ENCODE measurements at places on chromosomes 7 and 10. TPM values are rescaled to one million over a fixed set of nuclear protein-coding genes. Genes with fewer than 3 reads are reported as not detected.

Gene PDLIM1
- 41.1 TPM for total RNA-seq

Gene CALY
- not detected for total RNA-seq

Gene STOX1
- 0.82 TPM for total RNA-seq

Gene SNX10
- not detected for total RNA-seq

Gene MOGAT3
- total RNA-seq: not detected

Gene KDM7A
- 3.3 TPM for total RNA-seq

Gene OPALIN
- total RNA-seq: not detected

Gene SFMBT2
- total RNA-seq: 1.3 TPM

Gene EBLN1
- total RNA-seq: not detected

Gene HTR5A
- not detected for total RNA-seq

Gene PHF14
- total RNA-seq: 14.6 TPM

Gene BICC1
- 99.4 TPM for total RNA-seq

Gene HIBADH
- 62.9 TPM for total RNA-seq

Gene ZNF488
- 0.47 TPM for total RNA-seq

Gene SPDYE9
- not detected for total RNA-seq

Gene GSTO2
- 0.51 TPM for total RNA-seq

Gene SLC26A5
- not detected for total RNA-seq

Gene POLR2J2
- total RNA-seq: 0.23 TPM

Gene ZNF467
- total RNA-seq: 14.0 TPM

Gene IGF2BP3
- total RNA-seq: 34.3 TPM

Gene NYAP1
- 3.4 TPM for total RNA-seq

Gene USP6NL
- total RNA-seq: 6.1 TPM

Gene FRMPD2
- total RNA-seq: not detected

Gene CDHR3
- total RNA-seq: 2.0 TPM

Gene COBL
- total RNA-seq: not detected

All from pericardium fibroblast (primary cell).